Hematopoietic multipotent progenitor cell treated with erythropoietin and hydrocortisone succinate and interleukin-3 and kit ligand, for 17 days (in vitro differentiated cells): ENCODE measurements at places on chromosomes 2 and 18.

- no peak for DNase-seq
Observed at GRCh38 chr2:460861-461260, 173.0 kb upstream of the ALKAL2 start.

GRCh38 chr2:210262036-210262435 lies 36.8 kb upstream of the ACADL start:
- DNase-seq = no peak

DNA sequence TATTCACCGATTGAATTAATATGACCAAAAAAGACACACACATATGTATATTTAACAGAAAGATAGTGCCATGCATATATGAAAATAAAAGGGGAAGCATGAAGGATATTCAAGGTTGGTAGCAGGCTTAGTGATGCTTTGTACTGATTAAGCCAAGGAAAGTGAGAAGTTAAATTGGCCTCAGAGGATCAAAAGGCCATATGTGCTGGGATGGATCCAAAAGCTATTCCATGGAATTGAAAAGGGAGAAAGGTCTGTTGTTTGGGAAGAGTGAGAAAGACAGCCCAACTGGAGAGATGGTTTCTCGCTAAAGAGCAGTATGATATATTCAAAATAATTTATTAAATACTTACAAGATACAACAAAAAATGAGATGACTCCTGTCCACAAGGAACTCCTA lies 65.9 kb downstream of the INSIG2 start:
- DNase-seq = no peak

GRCh38 chr2:151976945-151977353 lies 121.9 kb downstream of the CACNB4 start:
- no peak for DNase-seq

- DNase-seq = no peak
Observed at GRCh38 chr18:36776650-36777049, 52.2 kb downstream of the TPGS2 start.

GRCh38 chr2:310994-311393 lies 23.1 kb upstream of the ALKAL2 start:
- no peak for DNase-seq

- no peak for DNase-seq
Observed at GRCh38 chr2:212913640-212914306, 237.6 kb downstream of the IKZF2 start.

GRCh38 chr18:57134618-57135135 lies 12.2 kb upstream of the BOD1L2 start:
- DNase-seq = no peak
